ENCODE measurements at places on chromosomes 4 and X.

- no peak for DNase-seq
Measured at GRCh38 chr4:122584519-122584918, 36.3 kb downstream of the IL21 start.

- no peak for DNase-seq
Measured at GRCh38 chrX:51779306-51779705, 36.1 kb downstream of the GSPT2 start.

DNA sequence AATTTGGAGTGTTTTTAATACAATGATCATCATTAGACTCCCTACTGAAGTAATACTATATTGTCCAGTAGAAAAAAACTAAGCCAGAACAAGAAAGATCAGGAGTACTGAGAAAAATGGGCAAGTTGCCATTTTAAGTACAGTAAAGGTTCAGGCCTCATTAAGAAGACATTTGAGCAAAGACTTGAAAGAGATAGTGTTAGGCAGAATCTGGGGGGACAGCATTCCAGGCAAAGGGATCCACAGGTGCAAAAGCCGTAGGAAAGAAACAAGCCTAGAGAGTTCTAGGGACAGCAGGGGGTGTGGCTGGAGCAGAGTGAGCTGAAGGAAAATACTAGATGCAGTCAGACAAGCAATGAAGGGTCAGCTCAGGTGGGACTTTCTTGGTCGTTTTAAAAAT, 58.1 kb upstream of the INTU start:
- DNase-seq = no peak

- DNase-seq = no peak
Measured at GRCh38 chrX:10859353-10859752, 239.0 kb upstream of the MID1 start.

DNA sequence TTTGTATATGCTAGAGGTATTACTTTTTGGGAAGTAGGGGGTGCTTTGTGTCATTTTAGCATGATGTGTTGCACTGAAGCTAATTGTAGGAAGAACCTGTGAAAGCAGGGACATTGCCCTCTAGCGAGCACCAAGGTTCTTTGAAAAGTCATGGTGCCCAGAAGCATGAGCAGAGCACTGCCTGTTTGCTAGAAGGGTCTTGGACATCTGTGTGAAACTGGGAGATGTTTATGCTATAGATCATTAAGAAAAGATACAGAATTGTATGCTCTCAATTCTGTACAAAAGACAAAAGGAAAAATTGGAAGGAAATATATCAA, 14.7 kb downstream of the GRPR start:
- peak; percentile 10 for DNase-seq

DNA sequence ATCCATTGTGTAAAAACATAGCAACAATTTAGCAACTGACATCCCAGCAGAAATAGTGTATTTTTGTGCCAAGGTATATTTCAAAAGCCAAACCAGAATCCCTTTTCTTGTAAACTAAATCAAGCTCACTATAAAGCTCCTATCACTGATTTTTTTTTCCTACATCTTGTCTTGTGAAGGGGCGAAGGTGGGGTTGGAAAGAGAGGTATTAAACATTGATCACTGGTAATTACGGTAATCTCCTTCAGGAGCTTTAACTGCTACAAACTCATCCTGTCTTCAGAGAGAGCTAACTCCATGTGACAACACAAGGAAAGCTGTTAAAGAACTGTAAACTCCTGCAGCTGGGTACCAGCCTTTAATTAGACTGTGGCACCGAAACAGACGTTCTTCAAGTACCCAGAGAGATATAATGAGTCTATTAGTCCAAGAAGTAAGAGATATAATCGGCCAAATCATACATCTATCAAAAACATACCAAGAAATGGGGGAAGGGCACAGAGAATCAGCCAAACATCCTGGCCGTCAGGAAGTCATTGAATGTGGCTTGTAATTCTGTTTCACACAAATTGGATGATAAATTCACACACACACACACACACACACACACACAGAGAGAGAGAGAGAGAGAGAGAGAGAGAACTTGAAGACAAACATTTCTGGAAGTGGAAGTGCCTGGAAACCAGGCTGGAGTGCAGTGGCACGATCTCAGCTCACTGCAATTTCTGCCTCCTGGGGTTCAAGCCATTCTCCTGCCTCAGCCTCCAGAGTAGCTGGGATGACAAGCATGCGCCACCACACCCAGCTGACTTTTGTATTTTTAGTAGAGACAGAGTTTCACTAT, 111.9 kb upstream of the PPARGC1A start:
- DNase-seq = no peak

DNA sequence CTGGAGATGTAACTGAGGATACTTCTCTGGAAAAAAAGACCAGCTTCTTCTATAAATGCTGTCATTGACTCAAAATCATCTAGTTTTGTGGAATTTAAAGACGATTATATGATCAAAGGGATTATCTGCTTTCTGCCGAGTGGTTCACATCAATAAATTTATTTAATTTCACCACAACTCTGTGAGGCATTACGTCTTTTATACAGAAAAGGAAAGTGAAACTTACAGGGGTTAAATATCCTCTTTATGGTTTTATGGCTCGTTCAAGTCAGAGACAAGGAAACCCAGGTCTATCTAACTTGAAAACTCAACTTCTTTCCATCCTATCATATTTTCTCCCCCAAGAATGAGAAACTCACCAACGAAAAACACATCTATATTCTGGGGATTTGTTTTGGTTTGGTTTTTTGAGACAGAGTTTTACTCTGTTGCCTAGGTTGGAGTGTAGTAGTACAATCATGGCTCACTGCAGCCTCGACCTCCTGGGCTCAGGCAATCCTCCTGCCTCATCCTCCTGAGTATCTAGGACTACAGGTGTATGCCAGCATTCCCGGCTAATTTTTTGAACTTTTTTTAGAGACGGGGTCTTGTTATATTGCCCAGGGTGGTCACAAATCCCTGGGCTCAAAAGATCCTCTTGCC, 377.9 kb upstream of the EMCN start:
- no peak for DNase-seq

GRCh38 chrX:103613362-103613890, 5.7 kb downstream of the TCEAL3 start:
- no peak for DNase-seq

- no peak for DNase-seq
Measured at GRCh38 chr4:99647071-99647470, 10.6 kb downstream of the C4orf54 start.

DNA sequence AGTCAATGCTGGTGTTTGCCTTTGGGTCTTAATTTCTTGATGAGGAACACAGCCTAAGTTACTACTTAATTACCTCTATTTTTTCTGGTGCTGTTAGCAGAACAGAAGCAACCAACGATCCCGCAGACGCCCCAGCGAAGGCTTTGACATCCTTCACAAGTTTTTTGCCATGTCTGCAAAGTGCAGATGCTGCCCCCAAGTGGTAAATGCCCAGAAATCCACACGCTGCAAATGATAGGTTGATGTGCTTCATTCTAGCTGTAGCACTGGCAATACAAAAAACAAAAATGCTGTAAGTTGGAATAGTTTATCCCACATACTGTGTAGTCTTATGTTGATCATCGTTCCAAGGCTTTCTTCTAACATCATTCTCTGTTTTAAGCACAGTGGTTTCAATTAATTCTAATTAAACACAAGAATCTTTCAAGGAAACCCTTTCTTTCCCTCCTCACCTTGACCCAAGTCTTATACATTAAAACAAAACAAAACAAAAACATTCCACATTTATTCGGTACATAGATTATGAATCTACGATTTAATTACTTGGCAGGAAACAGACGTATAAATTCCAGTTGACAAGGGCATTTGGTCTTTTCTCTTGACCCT, 1.2 kb downstream of the PNPLA4 start:
- peak; percentile 56 for DNase-seq

- no peak for DNase-seq
Measured at GRCh38 chr4:78584863-78585547, 33.4 kb downstream of the ANXA3 start.

DNA sequence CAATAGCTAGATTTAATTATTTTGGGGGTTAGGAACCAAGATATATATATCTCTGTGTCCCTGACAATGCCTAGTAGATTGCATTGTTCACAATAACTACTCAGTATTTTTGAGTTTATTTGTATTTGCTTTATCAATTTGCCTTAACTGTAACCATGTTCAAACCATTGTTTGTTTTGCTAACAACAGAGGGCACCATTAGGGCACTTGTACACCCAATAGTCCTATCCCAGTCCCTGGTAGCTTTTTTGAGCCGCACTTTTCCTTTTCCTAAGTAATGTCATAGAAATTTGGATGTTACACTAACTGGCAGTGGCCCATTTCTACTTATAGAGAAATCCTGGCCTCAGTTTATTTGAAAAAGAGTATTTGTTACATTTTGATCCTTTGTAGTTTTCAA, 575 bp upstream of the KLHL5 start:
- DNase-seq = no peak

DNA sequence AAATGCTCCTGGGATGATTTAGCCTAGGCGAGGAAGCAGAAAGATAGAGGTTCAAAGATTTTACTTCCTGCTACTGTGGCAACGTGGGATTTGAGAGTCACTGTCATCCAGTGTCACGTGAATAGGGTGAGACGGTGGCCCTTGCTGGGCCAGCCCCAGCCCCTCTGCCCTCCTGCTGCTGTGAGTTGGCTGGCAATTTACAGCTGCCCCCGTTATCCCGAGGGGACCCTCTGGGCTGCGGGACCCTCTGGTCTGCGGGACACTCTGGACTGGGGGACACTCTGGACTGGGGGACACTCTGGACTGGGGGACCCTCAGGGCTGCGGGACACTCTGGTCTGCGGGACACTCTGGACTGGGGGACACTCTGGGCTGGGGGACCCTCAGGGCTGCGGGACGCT, 765.4 kb downstream of the TRIML1 start:
- no peak for DNase-seq

DNA sequence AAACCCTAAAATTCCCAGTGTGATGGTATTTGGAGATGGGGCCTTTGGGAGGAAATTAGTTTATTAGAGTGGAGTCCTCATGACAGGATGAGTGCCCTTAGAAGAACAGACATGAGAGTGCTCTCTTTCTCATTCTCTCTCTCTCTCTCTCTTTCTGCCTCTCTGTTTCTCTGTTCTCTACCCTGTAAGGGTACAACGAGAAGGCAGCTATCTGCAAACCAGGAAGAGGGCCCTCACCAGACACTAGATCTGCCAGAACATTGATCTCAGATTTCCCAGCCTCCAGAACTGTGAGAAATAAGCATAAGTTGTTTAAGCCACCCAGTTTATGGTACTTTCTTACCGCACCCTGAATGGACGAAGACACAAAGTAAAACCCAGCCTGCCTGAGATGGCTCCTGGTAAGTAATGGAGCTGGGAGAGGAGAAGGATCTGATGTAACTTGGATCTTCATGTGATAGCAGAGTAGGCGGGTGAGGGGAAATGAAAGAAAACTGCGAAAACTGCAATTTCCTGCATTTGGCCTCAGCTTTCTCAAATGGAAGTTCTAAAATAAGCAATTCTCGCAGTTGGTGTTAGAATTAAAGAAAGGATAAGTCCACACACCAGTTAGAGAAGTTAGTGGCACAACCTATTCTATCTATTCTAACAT, 8.7 kb upstream of the CDS1 start:
- DNase-seq = no peak

GRCh38 chrX:12480956-12481355, 310.3 kb upstream of the PRPS2 start:
- DNase-seq = no peak

DNA sequence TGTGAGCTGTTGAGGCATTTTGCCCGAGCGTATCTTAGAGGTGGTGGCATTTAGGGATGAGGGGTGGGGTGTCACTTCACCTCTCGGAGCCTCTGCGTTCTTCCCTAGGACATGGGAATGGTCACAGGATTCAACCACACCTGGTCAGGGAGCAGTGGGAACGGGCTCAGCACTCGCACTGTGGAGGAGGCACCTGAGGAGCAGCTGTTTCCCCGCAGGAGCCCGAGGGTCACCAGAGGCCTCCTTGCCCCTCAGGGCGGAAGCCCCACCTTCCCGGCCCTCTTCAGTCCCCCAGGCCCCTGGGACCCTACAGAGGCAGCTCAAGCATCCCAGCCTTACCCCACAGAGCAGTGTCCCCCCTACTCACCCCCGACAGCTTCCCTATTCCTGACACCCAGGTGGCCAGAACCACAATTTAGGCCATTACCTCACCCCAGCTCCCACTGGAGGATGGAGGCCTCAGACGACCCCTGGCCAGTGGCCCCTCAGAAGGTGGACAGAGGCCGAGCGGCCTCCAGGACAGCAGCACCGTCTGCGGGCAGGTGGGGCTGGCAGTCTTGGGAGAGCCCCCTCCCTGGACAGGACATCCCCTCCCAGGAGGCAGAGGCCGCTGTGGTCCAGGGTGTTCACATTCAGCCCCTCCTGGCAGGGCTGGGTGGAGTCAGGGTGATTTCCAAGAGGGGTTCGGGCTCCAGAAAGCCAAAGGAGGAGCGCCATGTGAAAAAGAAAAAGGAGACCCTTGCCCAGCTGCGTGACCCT, 4.2 kb upstream of the HTRA3 start:
- no peak for DNase-seq

DNA sequence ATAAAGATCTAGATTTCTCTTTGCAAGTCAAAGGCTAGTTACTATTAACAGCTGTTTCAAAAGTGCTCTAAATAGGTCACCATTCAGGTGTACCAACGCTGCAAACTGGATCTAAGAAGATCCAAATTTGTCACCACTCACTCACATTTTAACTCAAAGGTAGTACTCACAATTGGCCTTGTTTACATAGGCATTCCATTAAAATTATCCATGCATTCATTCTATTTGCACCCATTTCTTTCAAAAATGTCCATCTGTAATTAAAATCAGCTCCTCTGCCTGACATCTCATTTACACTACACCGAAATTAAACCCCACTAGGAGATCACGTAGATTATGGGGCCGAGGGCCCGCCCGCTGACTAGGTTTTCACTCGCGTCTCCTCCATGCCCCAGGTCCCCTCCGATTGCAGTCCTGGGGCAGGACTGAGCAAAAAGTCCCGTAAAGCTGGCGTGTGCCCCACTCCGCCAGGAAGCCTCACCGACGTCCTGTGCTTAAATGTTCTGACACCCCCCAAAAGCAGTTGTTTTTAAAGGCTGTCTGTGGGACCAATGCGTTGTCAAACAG, 1.3 kb upstream of the ING2 start:
- DNase-seq = peak; percentile 59

DNA sequence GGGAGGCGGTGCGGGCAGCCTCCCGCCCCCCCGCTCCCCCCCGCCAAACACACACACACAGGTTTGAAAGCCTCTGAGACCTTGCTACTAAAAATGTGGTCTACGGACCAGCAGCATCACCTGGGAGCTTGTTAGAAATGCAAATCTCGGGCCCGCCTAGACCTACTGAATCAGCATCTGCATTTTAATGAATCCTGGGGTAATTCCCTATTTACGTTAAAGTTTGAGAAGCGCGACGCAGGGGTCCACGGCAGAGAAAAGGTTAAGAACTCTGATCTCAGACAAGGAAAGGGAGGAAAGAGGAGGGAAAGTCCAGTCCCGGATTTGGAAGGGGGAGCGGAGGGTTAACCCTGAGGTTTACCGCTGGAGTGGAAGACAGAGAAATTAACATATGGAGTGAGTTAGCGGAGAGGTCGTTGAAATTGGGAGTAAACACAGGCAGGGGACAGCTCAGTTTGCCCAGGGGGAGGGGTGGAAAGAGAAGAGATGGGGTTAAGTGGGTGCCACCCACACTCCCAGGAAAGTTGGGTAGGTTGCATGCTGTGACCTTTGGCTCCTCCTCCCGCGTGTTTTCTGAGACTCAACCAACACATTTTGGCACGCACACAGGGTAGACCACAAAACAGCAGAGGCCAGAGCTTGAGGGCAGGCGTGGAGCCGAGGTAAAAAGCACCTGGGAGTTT, 483.6 kb downstream of the BCOR start:
- DNase-seq = no peak

Data from G401 (cell line).